ENCODE measurements at places on chromosomes 11 and 22.

DNA sequence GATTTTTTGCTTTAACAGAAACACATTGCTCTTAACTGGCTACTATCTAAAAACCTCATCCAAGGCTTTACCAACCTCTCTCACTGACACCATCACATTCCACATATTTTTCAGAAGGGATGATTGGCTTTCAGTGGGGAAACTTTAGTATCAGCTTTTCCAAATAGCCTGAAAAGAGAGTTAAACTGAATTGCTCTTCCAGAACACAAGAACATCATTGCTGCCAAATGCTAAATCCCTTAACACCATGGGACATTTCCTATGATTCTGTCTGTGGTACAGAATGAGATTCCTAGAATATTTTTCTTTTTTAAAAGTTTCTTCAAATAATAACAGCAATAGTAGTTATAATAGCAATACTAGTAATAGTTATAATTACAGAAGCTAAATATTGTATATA lies 45.4 kb downstream of the SOX6 start:
- DNase-seq, result peak; percentile 42

DNA sequence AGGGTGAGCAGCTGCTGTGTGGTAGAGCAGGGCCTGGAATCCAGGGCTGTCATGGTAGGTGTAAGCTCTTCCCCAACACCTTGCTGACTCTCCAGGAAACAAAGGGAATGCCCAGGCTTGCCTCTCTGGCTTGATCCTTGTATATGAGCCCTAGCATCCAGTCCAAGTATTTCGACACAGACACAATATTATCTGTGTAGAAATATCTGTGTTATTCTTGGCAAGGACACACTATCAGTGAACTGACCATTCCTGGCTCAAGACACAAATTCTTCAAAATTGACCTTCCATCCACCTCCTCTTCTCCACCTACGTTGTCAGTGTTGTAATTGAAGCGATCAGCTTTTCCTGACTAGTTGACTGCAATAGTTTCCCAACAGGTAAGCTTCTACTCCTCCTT lies 312.0 kb upstream of the NARS2 start:
- DNase-seq, result no peak

DNA sequence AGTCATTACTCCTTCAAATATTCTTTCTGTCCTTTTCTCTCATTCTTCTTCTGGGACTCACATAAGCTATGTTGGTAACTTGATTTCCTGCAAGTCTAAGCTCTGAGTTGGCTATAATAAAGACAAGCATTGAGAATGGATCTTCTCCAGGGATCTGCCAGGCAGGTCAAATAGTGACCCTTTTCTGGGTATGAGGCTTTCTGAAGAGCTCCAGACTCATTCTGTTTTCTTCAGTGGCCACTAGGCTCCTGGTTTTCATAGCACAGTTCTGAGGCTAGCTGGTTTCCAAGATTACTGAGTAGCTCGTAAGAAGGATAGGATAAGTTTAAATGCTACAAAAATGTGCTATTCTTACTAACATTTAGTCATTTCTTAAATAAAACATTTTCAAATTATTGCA lies 38.3 kb downstream of the TMPRSS5 start:
- no peak for DNase-seq

DNA sequence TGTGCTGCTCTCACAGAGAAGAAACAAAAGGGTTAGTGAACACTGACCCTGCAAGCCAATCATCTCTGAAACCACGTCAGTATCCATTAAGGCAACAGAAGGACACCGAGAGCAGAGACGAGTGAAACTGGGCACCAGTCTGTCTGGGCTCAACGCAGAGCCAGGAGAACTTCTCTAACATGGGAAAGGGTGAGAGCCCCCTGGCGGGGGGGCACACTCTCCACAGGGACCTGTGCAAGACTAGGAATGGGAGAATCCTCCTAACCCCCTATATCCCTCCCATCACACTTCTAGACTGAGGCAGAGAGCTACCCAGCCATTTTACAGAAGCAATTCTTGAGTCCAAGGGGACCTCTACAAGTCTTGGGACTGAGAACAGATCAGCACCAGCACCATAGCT lies 285.8 kb downstream of the SOX6 start:
- no peak for DNase-seq

DNA sequence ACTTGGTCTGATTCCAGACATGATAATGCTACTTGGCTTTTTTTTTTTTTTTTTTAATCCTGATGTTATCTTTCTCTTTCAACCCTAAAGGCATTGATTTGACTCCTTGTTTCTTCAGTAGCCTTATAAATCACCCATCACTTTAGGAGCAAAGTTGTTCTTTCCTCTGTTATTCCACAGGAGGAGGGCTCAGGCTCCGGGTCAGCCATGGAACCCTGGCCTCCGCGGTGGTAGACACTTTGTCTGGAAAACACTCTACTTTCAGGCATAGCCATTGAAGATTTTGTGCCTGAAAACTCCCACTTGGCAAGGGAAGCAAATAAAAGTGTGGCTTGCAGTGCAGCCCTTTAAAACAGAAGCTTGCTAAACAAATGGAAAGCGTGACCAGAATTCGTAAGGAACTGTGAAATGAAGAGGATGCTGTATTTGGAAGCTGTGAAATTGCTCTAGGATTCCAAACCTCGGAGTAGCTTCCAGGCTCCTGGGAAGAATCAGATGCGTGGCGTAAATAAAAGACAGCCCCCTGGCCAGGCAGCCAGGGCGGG lies 44.9 kb downstream of the ARHGAP8 start:
- DNase-seq, result no peak

- no peak for DNase-seq
Observed at GRCh38 chr11:98423933-98424332, 596.8 kb upstream of the CNTN5 start.

- DNase-seq, result no peak
Observed at GRCh38 chr22:29072979-29073617, at the start of gene KREMEN1. TSS of gene KREMEN1 (plus strand) at chr22:29073035. CDS start at chr22:29073131, 96 bp downstream.

- DNase-seq, result no peak
Observed at GRCh38 chr11:126172596-126173038, 38.8 kb downstream of the RPUSD4 start.

GRCh38 chr11:120898568-120898967 lies 125.3 kb upstream of the TBCEL start:
- DNase-seq, result no peak

GRCh38 chr11:28910926-28911325 lies 802.7 kb downstream of the METTL15 start:
- DNase-seq, result no peak

GRCh38 chr11:27679136-27680015 lies 20.9 kb downstream of the BDNF start:
- DNase-seq, result no peak

GRCh38 chr11:78315724-78316123 lies 101.9 kb downstream of the GAB2 start:
- no peak for DNase-seq

Measured in muscle of arm (tissue), 14 donors.